ENCODE measurements at places on chromosomes 2 and 18.
A peak's percentile ranks its signal among the peaks of the same experiment; 100 is the strongest.

- DNase-seq = peak; percentile 65
Observed at GRCh38 chr18:62437235-62438017, 85.4 kb upstream of the ZCCHC2 start.

DNA sequence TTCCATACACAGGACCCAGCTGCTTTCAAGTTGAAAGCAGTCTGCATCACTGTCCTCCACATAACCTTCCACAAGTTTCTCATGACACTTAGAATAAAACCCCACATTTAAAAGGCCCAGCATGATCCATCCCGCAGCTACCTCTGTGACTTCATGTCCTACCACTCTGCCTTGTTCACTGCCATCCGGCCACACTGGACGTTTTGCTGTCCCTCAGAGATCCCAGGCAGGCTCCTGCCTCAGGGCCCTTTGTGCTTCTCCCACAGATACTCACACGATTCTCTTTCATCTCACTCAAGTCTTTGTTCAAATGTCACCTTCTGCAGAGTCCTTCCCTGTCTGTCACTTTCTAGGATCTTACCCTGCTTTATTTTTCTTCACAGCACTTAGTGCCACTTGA is 232.9 kb upstream of the BOD1L2 start:
- DNase-seq = no peak

GRCh38 chr2:210859314-210859713 is 302.9 kb downstream of the CPS1 start:
- no peak for DNase-seq

DNA sequence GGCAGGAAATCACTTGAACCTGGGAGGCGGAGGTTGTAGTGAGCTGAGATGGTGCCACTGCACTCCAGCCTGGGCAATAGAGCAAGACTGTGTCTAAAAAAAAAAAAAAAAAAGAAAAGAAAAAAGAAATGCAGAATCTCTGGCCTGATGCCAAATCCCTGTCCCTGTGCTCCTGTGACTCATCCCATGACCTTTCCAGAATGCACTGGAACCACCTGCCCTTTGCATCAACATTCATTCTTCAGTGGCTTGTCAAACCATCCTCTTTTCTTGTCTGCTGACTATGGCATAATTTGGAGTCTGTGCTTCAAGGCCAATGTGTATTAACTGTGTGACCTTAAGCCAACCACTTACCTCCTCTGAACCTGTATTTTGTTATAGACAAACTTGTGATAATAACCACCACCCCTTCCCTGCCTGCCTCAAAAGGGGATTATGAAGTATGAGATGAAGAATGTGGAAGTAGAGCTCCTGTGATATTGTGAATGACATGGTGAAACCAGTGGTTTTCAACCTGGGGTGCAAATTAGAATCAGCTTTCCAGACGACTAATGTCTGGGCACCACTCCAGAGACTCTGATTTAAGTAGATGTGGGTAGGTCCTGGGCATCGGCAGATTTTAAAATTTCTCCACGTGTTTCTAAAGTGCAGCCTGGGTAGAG is 189.3 kb downstream of the CLIP4 start:
- no peak for DNase-seq

- DNase-seq = no peak
Observed at GRCh38 chr18:13672657-13673056, 53.7 kb downstream of the FAM210A start.

DNA sequence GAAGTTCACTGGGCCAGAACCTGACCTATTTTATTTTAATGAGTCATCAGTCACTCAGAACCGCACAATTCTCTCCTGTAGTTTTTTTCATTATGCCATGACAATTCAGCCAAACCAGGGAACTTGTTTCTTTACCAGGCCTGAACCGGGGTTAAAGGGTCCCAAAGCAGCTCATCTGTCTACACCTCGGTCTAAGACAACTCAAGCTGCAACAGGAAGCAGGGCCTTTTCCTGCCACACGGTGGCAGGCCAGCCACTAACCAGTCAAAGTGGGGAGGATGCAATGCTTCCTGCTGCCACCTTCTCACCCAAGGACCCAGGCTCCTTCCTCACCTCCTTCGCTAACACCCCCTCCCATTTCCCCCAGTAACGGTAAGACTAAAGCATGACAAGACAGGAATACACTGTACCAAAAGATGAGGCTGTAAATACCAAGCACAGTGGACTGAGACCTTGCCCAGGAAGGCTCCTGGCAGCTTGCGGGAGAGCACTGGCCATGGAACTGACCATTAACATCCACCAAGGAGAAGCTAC is 56.7 kb upstream of the ACKR3 start:
- peak; percentile 77 for DNase-seq

DNA sequence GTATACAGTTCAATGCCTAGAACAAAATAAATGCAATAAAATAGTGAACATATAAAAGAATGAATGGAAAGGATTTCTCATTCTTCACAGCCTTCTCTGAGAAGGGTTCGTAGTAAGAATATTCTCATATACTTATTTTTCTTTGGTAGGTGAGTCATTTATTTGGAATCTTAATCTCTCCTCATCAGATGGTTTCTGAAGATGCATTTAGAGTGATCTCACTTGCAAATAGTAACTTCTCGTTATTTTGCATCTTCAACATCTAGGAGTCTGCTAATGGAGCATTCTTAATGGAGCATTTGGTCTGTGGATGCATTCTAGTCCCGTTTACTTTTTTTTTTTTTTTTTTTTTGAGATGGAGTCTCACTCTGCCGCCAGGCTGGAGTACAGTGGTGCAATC is 3.9 kb downstream of the UBXN4 start:
- no peak for DNase-seq

- no peak for DNase-seq
Observed at GRCh38 chr2:110675679-110676078, 2.2 kb downstream of the BUB1 start.

DNA sequence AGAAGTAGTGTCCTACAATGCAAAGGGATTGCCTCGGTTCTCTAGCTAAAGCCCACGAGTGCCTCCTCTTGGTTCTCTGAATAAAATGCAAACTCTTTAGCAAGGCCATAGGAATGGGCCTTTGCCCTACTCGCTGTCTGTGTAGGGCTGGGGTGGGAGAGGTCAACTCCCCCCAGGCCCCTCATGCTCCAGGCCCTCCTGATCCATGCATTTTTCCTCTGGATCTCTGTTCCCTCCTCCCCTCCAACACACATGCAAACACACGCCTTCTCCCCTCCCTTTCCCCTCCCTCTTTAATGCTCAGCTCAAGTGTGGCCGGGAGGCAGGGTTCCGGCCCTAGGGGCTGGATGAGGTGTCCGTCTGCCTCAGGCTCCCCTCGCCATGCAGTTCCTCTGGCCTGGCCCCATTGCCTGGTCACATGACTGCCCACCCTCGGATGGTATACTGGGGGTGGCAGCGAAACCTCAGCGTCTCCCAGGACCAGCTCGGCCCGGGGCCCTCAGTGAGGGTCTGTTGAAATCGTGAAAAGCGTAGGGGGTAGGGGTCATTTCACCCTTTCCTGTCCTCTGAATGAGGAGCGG is 14.9 kb upstream of the KLF11 start:
- no peak for DNase-seq

GRCh38 chr18:57771193-57771592 is 31.9 kb downstream of the ATP8B1 start:
- no peak for DNase-seq

GRCh38 chr2:65070172-65070830 is 14.1 kb downstream of the CEP68 start:
- DNase-seq = peak; percentile 74

Data from testis (tissue), 5 donors.